Stimulated activated CD4-positive, alpha-beta T cell treated with anti-CD3 and anti-CD28 coated beads, Interleukin-4, amount 100 ng/mL, for 1 hour (primary cell): ENCODE measurements at places on chromosomes 6 and 20.

GRCh38 chr6:86848986-86849385 is 88.3 kb upstream of the HTR1E start:
- no peak for DNase-seq

DNA sequence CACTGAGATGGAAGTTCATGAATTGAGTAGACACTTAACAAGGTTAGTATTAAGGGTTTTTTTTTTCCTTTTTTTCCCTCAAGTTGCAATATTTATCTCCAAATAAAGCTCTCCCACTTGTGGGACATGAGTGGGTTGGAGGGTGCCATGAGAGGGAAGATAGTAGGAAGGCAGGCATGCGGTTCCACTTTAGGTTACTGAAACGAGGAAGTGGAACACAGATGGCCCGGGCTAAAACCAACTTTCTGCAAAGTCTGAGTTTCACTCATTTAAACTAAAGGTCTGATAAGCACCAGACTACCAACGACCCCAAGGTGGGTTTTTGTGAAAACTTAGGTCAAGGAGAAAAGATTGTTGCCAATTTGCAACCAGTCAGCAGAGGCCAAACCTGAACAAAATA is 42.2 kb downstream of the TBC1D7 start:
- DNase-seq: no peak

DNA sequence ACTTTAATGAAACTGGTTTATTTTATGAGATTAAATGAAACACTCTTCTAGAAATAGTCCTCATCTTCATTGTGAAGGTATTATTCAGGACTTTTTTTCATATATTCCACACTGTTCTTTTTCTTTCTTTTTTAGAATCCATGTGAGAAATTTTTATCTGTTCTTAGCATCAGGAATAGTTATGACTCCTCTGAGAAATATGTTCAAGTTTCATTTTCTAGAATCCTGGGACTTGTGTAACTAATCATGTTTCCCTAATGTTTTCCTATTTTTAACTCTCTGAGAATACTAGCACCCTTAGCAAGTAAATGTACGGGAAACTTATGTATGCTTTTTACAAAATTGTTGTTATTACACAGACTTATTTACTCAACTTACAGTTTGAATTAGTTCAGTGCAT is 407.8 kb downstream of the CBLN4 start:
- DNase-seq: no peak

- no peak for DNase-seq
Measured at GRCh38 chr6:129353067-129353466, 356.9 kb downstream of the ARHGAP18 start.

- no peak for DNase-seq
Measured at GRCh38 chr6:75824160-75824559, 75.1 kb downstream of the MYO6 start.
